ENCODE measurements at places on chromosomes 1 and 21.

DNA sequence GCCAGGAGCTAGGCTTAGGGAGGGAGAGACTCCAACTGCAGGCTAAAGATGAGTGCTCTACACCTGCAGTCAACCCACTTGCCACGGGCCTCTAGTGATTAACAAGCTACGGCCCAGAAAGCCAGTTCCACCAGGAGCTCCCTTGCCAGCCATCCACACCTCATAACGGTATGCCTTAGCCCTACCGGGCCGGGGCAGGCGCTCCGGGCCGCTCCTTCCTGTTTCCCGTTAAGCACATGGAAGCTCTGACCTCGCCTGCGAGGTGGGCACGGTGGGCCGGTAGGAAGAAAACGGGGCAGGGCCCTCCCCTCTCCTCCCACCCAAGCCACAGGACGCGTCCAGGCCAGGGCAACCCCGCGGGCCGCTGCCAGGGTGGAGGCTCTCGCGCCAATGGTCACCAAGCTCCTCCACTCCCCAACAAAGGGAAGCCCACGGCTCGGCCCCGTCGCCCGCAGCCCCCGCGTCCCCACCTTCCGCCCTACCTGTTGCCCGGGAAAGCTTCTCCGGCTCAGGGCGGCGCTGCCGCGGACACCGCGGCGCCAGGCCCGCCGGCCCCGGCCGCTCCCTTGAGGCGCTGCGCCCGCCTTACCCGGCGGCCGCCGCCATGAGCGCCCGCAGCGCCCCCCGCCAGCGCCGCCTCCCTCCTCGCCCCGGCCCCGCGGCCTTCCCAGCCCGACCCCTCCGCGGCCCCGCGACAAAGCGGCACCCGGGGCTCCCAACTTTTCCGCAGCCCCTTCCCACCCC lies 627 bp downstream of the CERS2 start:
- peak; percentile 14 for DNase-seq

DNA sequence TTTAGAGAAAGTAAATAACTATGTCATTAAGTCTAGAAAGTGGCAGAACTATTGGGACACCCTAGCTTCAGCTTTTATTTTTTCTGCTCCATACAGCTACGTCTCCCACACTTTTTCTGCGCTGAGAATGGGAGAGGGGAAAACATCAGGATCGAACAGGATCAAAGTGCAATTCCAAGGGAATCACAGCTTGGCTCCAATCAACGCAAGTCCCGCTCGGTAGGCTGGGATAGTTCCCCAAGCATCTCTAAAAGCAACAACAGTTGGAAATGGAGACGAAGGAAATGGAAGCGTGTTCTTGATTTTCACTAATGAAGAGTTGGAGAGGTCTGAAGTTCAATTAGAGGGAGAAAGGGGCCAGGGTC lies 536 bp downstream of the HMGCL start:
- no peak for DNase-seq

- no peak for DNase-seq
Measured at GRCh38 chr1:216913976-216914375, 190.7 kb upstream of the ESRRG start.

DNA sequence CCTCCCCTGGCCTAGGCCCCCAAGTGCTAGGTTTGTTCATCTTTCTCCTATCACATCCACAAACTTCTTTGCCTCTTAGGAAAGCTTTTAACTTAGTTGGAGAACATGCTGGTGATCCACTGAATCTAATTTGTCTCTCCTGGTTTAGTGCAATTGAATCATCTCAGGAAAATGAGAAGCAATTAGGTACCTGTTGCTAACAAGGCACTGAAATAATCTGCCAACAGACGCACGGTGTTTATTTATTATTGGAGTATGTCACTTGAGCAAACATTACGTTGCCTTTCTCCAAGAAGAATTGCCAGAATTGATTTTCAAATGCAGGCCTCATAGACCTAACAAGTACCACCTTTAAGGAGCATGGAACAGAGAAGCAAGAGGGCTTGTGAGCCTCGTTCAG lies 309.4 kb downstream of the NFIA start:
- DNase-seq, result no peak

DNA sequence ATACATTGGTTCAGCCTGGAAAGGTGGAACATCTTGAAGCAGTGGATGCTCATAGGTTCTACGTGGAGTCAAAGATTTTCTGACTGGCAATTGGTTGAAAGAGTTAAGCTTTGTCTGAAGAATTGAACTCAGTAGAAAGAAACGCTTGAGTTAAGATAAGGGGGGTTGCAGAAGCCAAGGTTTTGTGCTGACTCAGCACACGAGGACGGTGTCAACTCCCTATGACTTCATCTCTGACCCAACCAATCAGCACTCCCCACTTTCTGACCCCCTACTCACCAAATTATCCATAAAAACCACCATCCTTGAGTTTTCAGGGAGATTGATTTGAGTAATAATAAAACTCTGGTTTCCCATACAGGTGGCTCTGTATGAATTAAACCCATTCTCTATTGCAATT lies 2.5 kb upstream of the PINK1 start:
- DNase-seq, result no peak

DNA sequence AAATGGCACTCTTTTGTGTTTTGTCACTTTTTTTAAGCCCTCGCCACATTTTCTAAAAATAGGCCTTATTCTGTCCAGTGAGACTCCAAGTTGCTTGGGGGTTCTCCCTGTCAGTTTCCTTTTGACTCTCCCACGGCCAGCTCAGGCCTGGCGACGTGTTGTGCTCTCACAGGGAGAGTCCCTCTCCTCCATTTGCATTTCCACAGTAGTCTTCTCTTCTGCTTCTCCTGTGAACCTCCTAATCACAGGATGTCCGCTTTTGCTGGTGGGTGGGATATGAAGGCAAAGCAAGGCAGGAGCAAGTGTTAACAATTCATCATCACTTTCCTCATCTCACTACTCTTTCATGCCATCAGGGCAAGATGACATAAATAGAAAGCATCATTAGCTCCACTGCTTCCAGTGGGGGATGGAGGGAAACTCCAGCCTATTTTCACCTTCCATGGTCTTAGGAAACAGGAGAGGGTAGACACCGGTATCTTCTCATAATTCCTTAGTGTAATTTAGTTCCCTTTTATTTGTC lies 99.8 kb downstream of the INTS7 start:
- no peak for DNase-seq

DNA sequence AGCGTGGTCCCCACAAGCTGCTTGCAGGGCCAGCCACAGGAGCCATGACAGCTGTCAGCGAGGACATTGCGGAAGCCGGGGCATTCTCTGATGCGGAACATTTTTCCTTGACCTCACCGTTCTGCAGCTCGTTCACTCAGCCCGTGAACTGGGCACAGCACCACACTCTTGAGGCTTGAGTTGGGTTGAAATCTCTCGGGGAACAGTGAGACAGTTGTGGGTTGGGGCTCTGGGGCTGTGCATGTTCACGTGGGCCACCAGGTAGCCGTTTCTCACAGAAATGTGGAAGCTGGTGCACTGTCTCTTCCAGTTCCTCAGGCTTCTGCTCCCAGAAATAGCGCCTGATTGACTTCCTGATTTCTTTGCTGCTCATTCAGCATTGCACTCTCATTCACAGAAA lies 69.8 kb downstream of the SPSB1 start:
- no peak for DNase-seq

DNA sequence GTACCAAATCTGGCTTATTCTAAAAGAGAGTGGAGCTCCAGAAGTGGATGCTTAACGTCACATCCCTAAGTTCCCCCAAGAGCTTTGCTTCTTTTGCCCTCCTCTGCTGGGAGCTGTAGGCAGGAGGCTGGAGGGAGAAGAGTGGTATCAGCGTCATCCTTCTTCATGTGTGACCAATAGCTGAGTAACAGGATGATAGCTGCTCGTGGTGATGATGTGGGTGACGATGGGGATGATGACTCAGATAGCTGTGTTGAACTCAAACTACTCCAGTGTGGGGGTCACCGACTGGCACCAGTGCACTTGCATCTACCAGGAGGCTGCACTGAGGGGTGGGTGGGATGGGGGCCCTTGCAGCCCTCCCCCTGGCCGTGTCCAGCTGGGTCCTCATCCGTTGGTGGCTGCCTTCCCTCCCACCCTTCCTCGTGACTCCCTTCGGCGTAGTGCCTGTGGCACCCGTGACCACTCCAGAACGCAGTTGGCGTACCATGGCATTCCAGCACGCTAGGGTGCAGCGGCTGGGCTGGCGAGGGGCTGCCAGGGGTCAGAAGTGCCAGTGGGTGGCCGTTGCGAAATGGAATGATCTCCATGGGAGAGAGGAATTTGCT lies 1.1 kb downstream of the IGFN1 start:
- no peak for DNase-seq

DNA sequence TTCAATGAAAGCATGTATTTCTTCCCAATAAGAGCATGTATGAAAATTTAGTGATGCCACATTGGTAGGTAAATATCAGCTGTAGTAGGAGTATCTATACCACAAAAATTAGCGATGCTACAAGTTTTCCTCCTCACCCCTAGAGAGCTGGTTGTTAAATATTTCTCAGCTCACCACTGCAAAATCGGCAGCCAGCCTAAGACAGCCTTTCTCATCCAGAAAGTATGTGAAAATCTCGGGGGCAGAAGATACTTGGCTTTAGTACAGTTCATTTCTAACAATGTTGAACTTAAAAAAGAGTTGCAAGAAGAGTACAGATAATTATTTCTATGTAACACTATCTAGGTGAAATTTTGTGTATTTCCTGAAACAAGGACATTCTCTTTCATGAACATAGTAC lies 235.4 kb downstream of the TPR start:
- DNase-seq, result no peak

- no peak for DNase-seq
Measured at GRCh38 chr1:158978730-158979129, 31.0 kb upstream of the IFI16 start.

GRCh38 chr1:170853867-170854266 lies 81.5 kb upstream of the MROH9 start:
- DNase-seq, result no peak

DNA sequence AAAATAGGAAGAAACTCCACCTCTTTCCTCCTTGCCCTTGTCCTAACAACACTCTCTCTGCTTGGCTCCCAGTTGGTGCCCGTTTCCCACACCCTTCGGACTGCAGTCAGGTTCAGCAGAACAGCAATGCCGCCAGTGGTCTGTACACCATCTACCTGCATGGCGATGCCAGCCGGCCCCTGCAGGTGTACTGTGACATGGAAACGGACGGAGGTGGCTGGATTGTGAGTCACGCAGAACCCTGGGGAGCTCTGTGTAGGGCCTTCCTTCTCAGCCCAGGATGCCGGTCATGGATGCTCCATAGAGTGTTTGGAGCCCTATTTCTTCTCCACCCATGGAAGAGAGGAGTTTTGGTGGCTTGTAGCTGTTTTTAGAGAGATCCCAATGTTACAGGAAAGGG lies 60.9 kb downstream of the TNN start:
- DNase-seq, result no peak

DNA sequence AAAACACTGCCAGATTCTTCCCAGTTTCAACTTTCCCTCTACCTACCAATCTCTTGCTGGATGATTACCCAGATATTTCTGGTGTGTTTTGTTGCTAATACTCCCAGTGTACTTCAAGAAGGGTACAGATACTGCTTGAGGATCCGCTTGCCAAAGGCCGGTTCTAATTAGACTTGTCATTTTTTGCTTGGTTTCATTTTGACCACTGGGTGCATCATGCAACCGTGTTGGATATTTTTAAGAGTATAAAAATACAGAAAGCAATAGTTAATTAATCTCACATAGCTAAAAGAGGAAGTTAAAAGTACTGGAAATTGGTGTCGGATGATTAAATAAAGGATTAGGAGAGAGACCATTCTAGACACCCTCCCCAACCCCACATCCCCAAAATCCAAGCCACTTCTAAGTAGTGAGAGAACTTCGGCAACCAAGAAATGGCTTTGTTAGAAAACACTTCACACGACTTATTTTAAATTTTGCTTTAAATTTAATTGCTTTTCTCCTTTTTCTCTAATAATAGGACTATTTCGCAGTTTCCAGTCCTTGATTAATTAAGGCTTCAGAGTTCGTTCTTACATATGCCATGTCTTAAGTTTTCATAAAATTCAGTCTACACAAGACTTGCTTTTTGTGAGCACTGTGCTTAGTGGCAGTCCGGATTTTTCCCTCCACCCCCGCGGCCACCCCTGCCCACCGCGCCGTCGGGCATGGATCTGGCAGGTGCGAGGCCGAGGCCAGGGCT lies 2.5 kb upstream of the CDKN2C start:
- DNase-seq, result no peak

- DNase-seq, result no peak
Measured at GRCh38 chr1:231091831-231092301, 51.8 kb upstream of the FAM89A start.

GRCh38 chr1:184289825-184290550 lies 96.8 kb upstream of the C1orf21 start:
- no peak for DNase-seq
